Psoas muscle (tissue), 8 donors: ENCODE measurements at places on chromosomes 16 and 17. TPM values are rescaled to one million over a fixed set of nuclear protein-coding genes. Genes with fewer than 3 reads are reported as not detected.

- no peak overlapping the region for H3K27ac ChIP-seq
- H3K4me3 ChIP-seq: no peak overlapping the region
- no peak for DNase-seq
- H3K27me3 ChIP-seq: no peaks in the 10 kb centered on the region
- no peaks in the 10 kb centered on the region for H3K4me1 ChIP-seq
Observed at GRCh38 chr17:82977606-82978005, 101.8 kb upstream of the METRNL start.

- H3K27ac ChIP-seq: no peak overlapping the region
- no peaks in the 10 kb centered on the region for H3K36me3 ChIP-seq
- no peak overlapping the region for H3K4me3 ChIP-seq
- peaks cover 4% of the 10 kb centered on the region for H3K27me3 ChIP-seq
Observed at GRCh38 chr17:5800646-5801045, 216.3 kb upstream of the NLRP1 start.

GRCh38 chr16:56614549-56614991, 6.2 kb downstream of the MT2A start:
- no peak overlapping the region for H3K4me3 ChIP-seq
- H3K27ac ChIP-seq: no peak overlapping the region
- H3K27me3 ChIP-seq: no peaks in the 10 kb centered on the region
- H3K4me1 ChIP-seq: peaks cover 33% of the 10 kb centered on the region
- no peak for DNase-seq

DNA sequence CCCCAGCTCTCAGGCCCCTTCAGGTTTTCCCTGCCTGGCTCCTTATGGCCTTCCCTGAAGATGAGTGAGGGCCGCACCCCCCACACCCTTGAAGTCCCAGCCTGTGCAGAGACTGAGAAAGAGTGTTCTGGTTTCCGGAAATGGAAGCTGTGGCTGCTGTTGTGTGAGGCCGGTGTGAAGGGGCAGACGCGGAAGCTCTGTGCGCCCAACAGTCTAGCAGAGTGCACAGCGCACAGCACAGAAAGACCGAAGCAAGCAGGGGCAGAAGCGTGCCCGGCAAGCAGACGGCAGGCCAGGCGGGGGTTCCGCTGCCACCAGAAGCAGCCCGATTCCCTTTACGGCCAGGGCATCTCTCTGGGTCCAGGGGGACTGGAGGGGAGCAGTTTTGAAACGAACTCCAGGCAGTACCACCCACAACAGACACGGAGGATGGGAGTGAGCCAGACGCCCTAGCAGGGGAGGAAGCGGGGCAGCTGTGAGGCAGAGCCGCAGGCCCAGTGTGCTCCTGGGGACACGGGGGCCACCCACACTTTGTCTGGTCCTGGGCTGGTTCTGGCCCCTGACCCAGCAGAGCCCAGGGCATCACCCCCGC, 16.7 kb downstream of the TPSG1 start:
- H3K4me3 ChIP-seq: no peak overlapping the region
- no peak overlapping the region for H3K27ac ChIP-seq
- DNase-seq: no peak

Gene RPL13
- 1,531 TPM for total RNA-seq

Gene HS3ST6
- total RNA-seq: not detected

Gene FBXL16
- total RNA-seq: 0.08 TPM

Gene MYH2
- 4,227 TPM for total RNA-seq
